ENCODE measurements at places on chromosomes 6 and 20. TPM values are rescaled to one million over a fixed set of nuclear protein-coding genes. Genes with fewer than 3 reads are reported as not detected.
A peak's percentile ranks its signal among the peaks of the same experiment; 100 is the strongest.

GRCh38 chr6:113733381-113733780 lies 123.8 kb upstream of the MARCKS start:
- no peak for DNase-seq

GRCh38 chr20:48405909-48406308 lies 421.9 kb downstream of the PREX1 start:
- no peak for DNase-seq

- peak; percentile 37 for DNase-seq
These were observed 43.4 kb upstream of the RNF144B start for GRCh38 chr6:18343741-18344140.

DNA sequence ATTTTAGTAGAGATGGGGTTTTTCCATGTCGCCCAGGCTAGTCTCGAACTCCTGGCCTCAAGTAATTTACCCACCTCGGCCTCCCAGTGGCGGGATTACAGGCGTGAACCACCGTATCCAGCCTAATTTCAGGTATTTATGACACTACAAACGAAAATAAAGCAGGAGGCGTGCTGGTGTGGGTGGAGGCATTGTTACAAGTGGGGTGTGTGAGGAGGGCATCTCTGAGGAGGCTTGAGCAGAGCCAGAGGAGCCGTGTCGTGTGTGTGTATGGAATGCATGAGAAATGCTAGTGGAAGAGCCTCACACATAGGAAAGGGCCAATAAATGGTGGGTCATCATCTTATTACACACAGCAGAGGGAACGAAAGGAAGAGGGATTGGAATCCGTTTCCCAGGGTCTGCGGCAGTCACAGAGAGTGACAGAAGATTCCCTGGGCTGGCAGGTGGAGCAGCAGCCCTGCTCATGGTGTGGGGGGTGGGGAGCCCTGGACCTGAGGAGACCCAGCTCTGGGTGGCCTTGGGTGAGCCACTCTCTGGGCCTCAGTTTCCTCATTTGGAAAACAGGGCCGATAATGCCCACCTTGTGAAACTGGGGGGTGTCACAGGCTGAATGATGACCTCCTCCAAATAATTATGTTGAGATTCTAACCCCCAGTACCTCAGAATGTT lies 17.2 kb upstream of the PEDS1 start:
- no peak for DNase-seq

DNA sequence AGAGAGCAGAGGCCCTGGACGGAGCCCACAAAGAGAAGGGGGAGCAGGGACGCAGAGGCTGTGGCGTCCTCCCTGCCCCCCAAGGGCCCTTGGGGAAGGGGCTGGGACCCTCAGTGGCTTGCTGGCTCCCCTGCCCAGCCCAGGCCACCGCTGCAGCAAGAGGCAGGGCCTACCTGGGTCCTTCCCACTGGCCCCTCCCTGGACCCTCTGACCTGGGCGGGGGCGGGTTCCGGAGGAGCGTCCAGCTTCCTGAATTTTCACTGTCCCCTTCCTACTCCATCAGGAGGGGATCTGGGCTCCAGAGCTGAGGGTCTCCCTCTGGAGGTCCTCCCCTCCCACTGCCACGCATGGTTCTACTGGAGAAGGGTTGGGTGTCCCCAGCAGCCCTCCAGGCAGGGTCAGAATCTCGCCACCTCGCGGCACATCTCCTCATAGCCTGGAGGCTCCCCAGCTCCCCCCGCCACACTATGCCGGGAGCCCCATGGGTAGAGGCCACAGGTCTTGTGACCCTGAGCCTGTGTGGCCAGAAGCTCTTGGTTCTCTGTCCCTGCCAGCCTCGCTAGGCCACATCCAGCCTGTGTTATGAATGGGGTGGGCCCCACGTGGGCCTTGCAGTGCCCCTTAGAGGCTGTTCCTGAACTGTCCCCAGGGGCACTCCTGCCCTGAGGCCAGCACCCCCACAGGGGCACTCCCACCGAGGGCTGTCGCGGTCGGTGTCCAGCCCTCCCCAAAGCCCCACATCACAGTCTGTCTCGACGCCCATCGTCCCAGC lies 1.0 kb upstream of the SOX18 start:
- DNase-seq = no peak

DNA sequence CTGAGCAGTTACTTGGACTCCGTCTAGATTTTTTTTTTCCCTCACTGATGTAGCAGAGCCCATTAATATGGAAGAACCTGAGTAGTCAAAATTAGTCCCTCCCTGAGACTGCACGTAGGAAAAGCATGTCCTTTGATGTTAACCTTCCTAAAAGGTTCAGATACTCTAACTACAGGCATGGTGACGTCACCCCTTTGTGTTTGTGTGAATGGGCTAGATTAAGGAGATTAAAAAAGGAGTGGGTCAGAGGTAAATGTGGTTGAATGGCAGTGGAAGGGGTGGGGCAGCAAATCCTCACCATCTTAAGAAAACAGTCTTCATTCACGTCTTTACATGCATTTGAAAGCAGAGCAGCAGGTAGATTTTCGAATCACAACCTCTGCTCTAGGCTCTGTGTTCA lies 521.1 kb downstream of the TFAP2B start:
- no peak for DNase-seq

DNA sequence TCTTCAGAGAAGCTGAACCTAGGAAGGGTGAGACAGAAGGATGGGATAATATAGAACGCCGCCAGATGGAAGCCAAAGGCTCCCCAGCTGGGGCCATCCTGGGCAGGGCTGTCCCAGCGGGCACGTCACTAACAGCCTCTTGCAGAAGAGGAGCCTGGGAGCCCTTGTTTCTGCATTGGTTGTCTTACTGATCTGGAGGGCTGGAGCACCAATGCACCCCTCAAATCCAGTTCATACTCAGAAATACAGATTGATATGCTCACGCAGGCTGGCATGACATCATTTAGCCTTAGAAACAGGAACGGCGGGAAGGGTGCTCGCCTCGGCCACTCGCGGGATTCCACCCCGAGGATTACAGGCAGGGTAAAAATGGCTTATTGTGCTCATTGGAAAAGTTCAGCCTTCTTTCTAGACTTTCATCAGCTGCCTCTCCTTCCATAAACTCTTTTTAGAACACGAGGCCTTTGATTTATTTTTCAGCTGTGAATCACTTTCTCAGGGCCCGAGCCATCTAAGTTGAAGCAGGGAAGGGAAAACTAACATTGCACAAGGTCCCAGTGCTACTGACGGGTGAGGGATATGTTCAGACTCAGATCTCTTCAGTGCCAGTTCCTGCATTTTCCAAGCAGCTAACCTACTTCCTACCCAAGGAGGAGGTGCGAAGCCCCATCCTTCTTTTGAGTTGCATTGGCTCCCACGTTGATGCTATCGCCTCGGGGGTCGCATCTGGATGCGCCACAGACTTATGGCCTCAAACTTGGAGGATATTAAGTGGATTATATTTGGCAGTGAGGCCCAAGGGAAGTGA lies 82.3 kb downstream of the GMPR start:
- DNase-seq = no peak

GRCh38 chr6:148501178-148501590 lies 158.5 kb downstream of the SASH1 start:
- DNase-seq = no peak

DNA sequence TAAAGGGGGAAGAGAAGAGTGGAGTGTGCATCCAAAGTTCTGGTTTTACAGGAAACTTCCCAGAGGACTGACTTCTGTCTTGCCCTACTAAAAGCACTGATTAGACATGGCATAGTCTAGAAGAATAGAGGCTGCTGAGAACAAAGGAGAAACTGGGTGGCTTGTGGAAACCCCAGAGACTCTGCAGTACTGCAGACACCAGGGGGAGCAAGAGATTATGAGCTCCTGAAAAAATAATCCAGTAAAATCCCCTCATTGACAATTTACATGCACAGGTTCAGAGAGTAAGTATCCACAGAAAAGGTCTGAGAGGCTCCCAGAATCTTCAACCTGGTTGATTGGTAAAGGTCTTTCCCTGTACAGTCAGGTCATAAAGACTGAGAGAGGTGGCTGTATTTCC lies 48.7 kb upstream of the CLVS2 start:
- no peak for DNase-seq

DNA sequence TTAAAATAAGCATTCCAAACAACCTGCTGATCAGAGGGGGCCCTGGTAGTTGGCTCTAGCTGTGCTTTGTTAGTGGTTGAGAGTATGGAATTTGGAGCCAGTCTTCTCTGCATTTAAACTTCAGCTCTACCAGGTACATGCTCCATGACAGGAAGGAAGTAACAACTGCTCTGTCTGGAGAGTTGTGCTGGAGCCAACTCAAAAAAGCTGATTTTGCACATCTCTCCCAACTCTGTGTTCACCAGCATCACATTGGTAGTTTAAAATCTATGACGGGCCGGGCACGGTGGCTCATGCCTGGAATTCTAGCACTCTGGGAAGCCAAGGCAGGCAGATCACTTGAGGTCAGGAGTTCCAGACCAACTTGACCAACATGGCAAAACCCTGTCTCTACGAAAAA lies 68.8 kb upstream of the BMP2 start:
- no peak for DNase-seq

- no peak for DNase-seq
These were observed 401.7 kb downstream of the ZFAND3 start for GRCh38 chr6:38221251-38221650.

- no peak for DNase-seq
These were observed 283.6 kb downstream of the CDKAL1 start for GRCh38 chr6:20817806-20818320.

PHACTR1 gene
- total RNA-seq = 0.31 TPM

ZNF335 gene
- 26.8 TPM for total RNA-seq

GHRH gene
- total RNA-seq = not detected

LY6G6C gene
- total RNA-seq = not detected

FAM217A gene
- not detected for total RNA-seq
